SIG-M5 (cell line): ENCODE measurements at places on chromosomes 16 and 17.
A peak's percentile ranks its signal among the peaks of the same experiment; 100 is the strongest.

GRCh38 chr16:83980794-83981193 lies 12.8 kb downstream of the NECAB2 start:
- DNase-seq, result no peak

DNA sequence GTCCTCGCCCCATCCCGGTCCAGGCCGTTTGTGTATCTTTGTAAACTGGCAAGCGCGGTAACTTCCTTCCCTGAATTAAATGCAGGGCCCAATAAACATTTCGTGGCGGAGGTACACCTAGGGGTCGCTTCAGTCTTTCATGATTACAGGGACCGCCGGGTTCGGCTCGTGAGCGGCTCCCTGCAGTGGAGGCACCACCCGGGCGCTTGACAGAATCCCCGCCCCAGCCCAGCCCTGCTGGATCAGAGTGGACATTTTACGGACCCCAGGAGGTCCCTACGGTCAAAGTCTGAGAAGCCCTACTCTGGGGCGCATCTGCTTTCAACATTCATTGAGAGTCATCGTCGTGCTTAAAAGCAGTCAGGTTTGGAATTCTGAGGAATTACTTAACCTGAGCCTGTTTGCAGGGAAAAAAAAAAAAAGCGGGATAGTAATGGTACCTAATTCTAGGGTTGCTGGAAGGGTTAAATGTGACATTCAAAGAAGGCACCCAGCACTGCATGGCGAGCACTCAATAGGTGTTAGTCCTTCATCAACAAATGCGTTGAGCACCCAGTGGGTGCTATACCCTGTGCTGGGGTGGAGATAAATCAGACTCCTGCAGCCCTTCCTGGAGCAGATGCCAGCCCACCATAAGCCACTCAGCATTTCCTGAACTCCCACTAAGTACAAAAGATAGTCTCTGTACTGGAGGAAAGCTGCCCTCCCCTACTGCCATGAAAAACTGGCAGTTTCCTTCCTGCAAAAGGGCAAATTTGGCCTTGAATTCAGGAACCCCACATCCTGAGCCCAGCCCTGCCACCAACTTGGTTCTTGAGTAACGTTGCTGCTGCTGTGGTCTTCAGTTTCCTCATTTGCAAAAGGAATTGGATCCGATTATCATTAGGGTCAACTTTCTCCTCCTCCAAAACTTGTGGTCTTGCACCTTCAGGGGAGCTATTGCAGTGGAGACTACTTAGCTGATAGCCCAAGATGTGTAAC lies 658 bp upstream of the DUSP3 start:
- DNase-seq, result peak; percentile 13

DNA sequence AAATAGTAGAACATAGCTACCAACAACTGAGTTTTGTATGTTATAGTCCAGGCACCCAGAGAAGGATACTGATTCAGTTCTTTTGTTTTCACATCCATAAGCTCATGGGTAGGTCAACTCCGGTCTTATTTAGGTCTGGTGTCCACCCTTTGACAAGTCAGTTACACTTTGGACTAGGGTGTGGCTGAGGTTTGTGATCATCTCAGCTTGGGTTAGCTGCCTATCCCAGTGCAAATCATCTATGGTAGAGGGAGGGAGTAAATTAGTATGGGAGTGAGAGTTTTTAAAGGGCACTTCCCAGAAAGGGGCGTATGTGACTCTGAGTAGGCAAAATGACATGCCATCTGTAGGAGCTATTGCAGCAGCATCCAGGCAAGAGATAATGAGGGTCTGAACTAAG lies 66.1 kb downstream of the TANC2 start:
- DNase-seq, result no peak

DNA sequence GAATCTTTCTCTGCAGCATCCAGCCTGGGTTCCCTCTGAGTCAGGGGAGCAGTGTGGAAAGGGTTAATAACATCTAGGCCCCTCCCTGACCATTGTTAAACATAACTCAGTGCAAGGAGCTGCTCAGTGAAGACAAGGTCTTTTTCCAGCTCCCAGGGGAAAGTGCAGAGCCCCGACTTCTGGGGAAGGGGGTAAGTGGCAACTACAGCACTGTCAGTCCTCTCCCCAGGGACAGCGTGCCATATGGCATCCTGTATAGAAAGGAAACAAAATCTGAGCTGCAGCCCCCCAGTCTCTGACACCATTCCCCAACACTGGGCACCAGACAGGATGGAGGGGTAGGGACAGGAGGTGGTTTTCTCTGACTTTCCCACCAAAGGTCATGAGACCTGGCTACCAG lies 7.8 kb downstream of the MRPL27 start:
- DNase-seq, result no peak

- no peak for DNase-seq
Observed at GRCh38 chr17:5220074-5220473, 14.6 kb downstream of the SCIMP start.

GRCh38 chr16:4261557-4262172 lies 11.2 kb downstream of the TFAP4 start:
- no peak for DNase-seq

DNA sequence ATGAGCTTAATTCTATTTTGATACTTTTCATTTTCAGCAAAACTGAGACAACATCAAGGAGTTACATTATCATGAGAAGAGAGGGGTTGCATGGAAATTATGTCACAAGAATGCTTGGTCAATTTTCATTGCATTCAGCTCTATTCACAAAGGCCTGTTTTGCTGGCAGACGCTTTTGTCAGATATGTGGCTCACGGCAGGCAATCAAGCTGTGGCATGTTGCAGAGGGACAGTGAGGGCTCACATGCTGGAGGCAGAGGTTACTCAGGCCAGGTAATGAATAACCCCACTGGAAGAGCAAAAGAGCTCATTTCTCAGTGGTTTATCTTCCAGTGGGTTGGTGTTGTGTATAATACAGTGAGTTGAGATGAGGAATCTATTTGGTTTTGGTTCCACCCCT lies 98.7 kb upstream of the RBFOX1 start:
- no peak for DNase-seq

DNA sequence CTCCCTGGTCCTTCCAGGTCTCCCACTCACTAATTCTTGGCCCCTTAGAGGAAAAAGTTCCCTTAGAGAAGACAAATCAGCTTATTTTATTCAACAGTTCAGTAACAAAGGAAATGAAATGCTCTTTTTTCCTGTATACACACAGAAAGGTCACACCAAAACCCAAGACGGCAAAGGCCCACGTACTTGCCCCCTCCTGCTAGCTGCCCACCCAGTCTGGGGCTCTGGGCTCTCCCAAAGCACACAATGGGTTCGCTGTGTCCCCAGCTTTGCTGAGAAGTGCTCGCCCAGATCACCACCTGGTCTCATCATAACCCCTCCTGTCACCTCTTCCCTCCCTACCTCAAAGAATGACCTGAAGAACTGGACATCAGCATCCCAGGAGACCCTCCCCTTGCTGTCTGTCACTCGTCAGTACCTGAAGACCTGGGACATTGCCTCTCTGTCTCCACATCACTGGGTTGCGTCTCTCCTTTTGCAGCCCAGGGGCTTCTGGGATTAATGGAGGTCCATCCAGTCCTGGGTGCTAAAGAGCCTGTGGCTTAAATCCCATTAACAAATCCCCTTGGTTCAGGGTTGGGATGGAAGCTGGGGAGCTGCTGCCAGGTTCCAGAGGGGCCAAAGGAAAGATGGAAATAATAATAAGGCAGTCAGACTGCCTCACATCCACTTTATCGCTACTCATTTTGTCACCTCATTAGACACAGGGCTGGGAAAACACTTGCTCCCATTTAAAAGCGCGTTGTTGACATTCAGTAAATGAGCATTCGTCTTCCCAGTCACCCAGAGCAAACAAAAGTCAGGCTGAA lies 3.3 kb downstream of the SLC6A4 start:
- no peak for DNase-seq

- DNase-seq, result no peak
Observed at GRCh38 chr16:8894736-8895334, 12.7 kb downstream of the LITAFD start.

GRCh38 chr16:50702725-50703124 lies 9.3 kb downstream of the NOD2 start:
- DNase-seq, result peak; percentile 4

- no peak for DNase-seq
Observed at GRCh38 chr17:82153745-82154375, 55.8 kb upstream of the FASN start.

GRCh38 chr16:58384437-58385055 lies 7.7 kb upstream of the GINS3 start:
- peak; percentile 65 for DNase-seq

- DNase-seq, result no peak
Observed at GRCh38 chr17:15886804-15887203, 58.1 kb upstream of the ADORA2B start.

DNA sequence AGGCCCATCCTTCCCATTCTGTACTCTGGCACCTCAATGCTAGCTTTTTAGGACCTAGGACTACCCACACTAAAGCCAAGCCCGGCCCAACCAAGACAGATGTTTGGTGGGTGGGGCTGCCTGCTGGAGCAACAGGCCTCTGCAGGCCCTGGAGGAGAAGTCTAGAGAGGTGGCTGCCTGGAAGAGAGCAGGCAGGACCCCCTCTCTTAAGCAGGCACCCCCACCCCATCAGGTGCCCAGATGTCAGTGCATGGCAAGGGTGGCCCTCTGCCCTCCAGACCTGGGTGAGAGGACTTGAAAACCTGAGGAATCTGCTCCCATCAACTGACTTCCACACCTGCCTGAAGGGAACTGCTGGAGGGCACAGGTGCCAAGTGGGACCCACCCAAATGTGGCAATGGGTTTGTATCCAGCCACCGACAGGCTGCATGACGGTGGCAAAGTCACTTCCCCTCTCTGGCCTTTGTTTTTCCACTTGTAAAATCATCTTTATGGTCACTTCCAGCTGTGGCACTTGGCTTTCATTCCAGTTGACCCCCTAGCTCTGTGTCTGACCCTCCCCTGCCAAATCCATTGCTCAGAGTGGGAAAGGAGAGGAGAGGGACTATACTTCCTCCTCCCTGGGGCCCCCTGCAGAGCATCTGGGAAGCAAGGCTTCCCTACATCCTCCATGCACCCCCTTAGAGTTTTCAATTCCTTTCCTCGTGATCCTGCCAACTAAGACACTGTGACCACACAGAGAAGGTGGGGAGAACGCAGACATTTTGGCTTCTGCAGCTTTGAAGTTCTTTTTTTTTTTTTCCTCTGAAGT lies 1.7 kb upstream of the STAT5A start:
- DNase-seq, result no peak

- DNase-seq, result no peak
Observed at GRCh38 chr17:79729761-79730160, 982 bp upstream of the ENPP7 start.

GRCh38 chr17:20095336-20096080 lies 86.3 kb downstream of the SPECC1 start:
- no peak for DNase-seq

DNA sequence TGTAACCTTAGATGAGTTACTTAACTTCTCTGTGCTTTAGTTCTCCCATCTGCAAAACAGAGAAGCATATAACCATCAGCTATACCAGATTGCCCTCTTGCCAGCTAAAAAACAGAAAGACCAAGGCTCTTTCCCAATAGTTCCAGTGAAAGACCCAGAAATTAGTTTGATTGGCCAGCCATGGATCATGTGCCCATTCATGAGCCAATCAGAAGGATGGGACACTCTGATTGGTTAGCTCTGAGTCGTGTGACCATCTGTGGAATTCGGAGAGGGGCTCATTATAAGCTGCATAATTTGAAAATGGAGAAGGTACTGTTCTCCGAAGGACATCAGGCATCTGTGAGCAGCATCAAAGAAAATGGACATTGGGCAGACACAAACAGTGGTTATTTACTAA lies 155.2 kb downstream of the ABCC12 start:
- no peak for DNase-seq

- DNase-seq, result no peak
Observed at GRCh38 chr17:6811510-6811909, 20.0 kb downstream of the TEKT1 start.

GRCh38 chr17:31486351-31487062 lies 95.0 kb downstream of the RAB11FIP4 start:
- no peak for DNase-seq

- DNase-seq, result no peak
Observed at GRCh38 chr16:4309833-4310266, 6.0 kb upstream of the GLIS2 start.

DNA sequence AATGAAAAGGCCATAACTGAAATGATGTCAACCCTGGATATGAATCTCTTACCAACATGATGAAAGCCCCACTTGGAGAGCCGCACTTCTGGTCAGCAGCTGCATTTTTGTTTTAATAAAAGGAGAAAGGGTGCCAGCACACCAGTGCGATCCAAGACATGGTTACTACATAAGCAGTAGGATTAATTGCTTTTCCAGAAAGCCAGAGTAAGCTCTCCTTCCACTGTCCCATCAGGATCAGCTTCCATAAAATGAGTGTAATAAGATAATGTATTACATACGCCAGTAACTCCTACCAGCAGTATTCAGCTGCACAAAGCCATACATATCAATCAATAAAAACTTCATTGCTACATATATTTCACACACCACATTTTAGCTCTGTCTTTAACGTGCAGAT lies 26.3 kb upstream of the NACA2 start:
- DNase-seq, result no peak

- DNase-seq, result no peak
Observed at GRCh38 chr17:81570964-81571363, 18.8 kb upstream of the FAAP100 start.

DNA sequence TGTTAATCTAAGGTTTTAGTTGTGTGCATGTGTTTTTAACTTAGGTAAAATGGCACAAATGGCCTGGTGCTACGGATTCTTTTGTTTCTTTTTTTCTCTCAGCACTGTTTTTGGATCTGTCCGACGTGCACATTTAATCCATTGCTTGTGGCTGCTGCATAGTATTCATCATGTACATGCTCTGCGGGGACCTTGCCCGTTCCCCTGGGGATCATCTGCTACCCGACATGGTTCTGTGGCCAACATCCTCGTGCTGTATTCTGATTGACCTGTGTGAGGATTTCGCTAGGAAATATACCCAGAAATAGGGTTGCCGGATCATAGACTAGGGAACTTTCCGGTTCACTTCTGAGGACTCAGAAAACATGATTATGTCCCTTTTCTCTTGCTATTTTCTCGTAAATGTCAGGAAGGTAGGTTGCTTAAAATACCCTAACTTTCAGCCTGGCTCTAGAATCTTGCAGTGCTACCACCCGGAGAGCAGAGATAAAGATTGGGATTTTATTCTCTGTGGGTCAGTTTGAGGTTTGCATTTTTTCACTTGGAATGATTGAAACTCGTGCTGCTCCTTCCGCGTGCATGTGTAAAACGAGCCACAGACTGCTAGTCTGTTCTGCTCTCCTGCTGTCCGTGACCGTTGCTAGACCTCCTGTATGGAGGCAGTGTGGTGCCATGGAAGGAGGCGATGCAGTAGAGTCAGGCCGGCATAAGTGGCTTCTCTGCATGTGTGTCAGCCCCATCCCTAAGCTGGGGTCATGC lies 42.9 kb downstream of the LDHD start:
- no peak for DNase-seq
